Pons (tissue), 1 donor: ENCODE measurements at places on chromosomes 11 and 22.

DNA sequence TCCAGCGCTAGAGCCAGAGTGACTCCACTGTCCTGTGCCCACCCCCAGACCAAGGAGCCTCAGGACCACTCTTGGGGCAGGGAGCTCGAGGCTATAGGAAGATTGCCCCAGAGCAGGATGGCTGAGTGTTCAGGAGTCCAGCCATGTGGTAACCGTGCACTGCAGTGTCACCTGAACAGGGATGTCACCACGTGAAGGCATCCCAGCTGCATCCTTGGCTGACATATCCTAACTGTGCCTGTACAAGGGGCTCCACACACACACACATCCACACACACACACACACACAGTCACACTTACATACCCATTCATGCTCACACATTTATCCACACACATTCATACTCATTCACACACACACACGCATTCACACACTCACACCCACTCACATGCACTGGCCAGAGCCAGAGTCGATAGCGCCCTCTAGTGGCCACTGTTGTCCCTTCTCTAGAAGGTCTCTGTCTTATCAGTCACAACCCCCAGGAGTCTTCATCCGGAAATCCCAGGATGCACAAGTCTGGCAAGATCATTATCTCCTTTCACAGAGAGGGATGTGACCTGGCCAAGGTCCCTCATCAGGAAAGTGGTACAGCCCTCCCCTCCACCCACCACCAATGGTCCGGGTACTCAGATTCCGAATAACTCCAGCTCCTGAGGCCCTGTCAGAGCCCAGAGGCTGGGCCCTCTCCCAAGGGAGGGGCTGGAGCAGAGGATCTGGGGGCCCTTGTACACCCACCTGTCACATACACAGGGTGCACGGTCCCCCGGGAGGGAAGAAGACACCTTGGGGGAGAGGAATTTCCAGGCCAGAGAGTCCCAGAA lies 55.1 kb downstream of the IGLL5 start:
- peak; percentile 53 for DNase-seq

DNA sequence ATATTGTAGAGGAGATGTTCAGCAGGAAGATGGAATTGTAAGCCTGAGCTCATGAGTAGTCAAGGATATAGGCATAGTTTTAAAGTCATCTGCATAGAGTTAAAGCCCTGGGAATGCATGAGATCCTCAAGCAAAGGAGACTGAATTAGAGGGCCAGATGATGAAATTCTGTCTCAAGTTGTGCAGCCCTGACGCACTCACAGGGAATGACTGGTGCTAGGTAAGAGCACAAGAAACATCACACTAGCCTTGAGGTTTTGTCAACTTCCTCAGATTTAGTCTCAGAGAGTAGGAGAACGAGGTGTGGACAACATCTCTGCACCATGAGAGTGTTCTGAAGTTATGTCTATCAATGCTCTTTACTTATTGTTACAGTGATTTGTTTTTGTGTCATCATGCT lies 5.8 kb downstream of the RAB38 start:
- no peak for DNase-seq

DNA sequence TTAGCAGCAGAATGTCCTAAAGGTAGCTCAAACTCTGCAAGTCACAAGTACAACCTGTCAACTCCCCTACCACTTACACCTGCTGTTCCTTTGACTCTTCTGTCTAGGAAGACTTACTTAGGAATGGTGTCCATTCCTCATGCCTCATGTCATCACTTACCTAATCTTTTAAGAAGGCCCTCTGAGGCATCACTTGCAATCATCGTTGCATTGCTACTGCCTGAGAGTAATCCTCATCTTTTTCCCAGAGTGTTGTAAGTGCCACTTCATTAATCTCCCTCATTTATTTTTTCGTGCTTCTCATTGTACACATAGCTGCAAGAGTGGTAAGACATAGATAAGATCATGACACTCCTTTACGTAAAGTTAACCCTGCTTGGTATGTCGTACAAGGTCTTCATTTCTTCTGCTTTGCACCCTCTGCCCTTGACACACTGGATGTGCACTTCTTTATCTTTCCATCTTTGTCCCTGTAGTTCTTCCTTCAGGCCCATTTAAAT lies 54.6 kb downstream of the SFI1 start:
- no peak for DNase-seq

DNA sequence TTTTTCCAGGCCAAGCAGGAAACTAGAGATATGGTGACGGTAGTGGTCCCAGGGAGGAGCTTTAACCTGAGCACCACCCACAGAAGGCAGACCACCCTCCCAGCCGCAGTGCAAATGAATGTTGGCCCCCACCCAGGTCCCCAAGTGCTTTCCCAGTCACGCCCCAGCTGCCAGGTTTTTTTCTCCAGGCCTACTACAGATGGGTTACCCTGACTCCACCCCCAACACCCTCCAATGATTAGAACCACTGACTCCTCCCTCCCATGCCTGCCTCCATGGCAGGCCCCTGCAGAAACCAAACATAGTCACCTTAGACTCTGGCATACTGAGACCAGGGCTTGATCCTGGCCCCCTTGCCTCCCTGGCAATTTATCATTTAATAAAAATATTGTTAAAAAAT lies 58.7 kb upstream of the CHST1 start:
- DNase-seq: no peak

- no peak for DNase-seq
Measured at GRCh38 chr11:23780231-23780630, 716.6 kb upstream of the LUZP2 start.

DNA sequence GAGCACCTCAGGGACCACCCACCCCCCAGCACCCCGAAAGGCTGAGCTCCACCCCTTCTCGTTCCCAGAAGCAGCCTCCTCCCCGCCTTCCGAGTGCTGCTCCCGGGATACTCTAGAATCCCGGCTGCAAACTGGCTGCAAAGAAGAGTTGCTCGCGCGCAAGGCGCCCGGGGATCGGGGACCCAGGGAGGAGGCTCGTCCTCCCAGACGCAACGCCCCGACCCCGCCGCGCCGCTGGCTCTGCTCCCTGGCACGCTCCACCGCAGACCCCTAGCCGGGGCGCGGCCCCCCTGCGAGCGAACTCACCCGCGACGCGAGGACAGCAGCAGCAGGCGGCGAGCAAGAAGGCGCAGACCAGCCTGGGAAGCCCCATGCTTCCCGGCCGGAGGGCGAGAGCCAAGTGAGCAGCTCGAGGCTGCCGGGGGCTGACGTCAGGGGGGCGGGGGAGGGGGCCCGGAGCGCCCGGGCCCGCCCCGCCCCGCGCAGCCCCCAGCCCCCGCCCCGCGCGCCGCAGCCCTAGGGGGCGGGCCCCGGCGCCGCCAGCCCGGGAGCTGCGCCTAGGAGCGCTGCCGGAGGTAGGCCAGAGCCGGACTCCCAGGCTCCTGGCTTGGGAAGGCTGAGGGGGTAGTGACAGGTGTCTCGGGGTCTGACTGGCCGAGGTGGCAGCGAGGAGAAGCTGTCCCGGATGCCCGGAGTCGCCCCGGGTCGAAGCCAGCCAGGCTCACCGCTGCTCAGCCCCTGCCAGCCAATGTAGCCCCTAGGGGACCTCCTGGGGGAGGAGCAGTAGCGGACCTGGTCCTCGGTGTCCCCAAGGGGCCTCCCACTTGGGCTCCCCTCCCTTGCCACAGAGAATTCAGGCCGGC lies at the start of gene MCAM:
Gene MCAM, minus strand, starts transcription at position 402 of the 863 bp plus-strand sequence. Its CDS starts 29 bp downstream, at position 373.
- no peak for DNase-seq

GRCh38 chr22:46891382-46891951 lies 129.0 kb downstream of the TBC1D22A start:
- DNase-seq: no peak

GRCh38 chr11:3338569-3339339 lies 40.2 kb downstream of the ZNF195 start:
- DNase-seq: no peak

DNA sequence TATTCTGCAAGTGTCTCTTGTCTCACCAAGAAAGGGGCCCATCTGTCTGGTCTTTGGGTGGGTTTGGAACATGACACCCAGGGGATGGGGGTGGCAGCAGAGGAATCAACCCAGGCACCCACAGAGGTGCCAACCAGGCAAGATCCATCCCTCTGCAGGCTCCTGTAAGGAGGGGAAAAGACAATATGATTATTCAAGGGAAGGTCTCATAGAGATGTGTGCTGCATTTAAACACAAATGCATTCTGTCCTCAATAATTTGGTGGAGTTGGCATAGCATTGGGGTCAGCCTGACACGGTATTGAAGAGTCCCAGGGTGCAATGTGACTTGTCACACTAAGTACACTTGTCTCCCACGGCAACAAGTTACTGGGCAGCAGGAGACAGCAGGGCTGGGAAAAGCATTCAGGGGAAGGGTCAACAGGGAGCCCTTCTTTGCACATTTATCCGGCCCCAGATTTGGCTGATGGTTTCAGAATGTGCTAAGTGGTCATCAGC lies 33.1 kb upstream of the SPON1 start:
- peak; percentile 64 for DNase-seq

- no peak for DNase-seq
Measured at GRCh38 chr11:31199378-31199777, 170.2 kb downstream of the DCDC1 start.

- DNase-seq: no peak
Measured at GRCh38 chr11:123580557-123581275, 73.7 kb downstream of the SCN3B start.

DNA sequence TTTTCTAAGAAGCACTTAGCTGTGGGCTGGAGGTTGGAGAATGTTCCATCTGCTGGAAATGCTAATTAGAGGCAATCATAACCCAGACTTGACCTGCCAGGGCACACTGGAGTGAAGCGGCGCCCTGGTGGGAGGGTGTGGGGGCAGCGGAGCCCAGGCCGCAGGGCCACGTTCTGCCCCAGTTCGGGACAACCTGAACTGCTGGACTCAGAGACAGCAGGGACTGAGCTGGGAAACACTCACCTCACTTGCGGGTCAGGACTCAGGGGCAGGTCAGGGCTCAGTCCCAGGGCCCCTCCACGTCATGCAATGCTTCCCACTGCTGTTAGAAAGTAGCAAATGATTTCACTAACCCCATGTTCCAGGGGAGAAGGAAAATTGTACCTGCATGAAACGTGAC lies 316.4 kb downstream of the NTM start:
- DNase-seq: no peak

DNA sequence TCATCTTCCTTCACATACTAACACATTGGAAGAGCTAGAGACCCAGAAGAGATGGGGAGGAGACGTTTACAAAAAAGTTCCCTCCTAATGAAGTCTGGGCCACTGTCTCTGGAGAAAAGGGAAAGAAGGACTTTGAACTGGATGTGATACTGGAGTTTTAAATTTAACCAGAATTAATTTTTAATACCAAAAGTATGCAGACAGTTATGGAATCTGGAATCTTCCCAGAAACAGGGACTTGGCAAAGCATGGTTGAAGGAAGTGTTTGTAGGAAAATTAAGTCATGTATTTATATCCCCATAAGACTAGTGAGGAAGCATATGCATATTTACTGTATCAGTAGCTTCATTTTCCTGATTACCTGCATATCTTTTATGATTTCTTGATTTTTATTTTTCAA lies 215.5 kb downstream of the TTC28 start:
- no peak for DNase-seq

- DNase-seq: no peak
Measured at GRCh38 chr11:46676436-46677158, 23.8 kb downstream of the ARHGAP1 start.

- DNase-seq: no peak
Measured at GRCh38 chr11:118172356-118172755, 4.1 kb downstream of the SCN2B start.

- DNase-seq: no peak
Measured at GRCh38 chr11:121931748-121932352, 184.2 kb downstream of the BLID start.

DNA sequence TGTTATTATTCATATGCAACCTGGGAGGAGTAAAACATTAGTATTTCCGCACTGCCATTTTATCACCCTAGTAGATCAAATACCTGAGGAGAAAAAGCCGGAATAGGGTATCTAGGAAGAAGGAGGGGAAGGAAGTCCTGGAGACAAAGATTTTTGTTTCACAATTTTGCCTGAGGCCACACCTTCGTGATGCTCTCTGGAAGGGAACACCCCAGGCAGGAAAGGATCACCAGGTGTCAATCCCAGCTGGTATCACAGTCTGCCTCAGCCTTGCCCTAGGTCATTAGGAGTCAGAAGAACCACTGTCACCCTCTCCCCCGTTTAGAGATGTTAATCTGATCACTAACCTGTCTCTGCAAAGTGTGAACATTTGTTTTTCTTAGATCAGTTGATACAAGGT lies 35.4 kb upstream of the IGSF9B start:
- no peak for DNase-seq

DNA sequence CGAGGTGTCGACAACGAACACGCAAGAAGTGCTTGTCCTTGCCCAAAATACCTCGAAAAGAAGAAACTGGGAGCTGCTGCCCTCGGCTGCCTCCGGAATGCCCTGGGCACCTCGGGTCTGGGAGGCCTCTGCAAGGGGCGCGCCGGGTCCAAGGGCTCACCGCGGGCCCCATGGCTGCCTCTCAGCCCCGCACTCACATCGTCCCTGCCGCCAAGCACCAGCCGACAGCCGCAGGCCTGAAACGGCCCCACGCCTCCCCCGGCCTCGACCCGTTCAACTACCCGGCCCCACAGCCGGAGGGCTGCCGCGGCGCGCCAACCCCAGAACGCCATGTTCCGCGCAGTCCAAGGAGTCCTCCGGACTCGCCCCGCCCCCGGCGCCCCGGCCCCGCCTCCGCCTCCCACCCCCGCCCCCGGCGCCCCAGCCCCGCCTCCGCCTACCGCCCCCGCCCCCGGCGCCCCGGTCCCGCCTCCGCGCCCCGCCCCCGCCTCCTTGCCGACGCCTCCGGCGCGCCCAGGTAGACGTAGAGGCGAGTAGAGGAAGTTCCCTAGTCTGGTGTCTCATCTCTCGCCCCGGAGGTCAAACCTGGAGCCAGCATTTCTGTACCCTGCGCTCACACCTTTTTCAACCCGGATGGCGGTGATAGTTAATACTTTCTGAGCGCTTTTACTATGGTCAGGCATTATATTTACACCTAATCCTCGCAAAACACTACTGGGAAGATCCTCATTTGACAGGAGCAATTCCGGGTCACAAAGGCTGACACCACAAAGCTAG lies at the start of gene SIRT3:
Gene SIRT3, minus strand, starts transcription at position 346 of the 777 bp plus-strand sequence. Its CDS starts 14 bp downstream, at position 332.
- DNase-seq: peak; percentile 74

DNA sequence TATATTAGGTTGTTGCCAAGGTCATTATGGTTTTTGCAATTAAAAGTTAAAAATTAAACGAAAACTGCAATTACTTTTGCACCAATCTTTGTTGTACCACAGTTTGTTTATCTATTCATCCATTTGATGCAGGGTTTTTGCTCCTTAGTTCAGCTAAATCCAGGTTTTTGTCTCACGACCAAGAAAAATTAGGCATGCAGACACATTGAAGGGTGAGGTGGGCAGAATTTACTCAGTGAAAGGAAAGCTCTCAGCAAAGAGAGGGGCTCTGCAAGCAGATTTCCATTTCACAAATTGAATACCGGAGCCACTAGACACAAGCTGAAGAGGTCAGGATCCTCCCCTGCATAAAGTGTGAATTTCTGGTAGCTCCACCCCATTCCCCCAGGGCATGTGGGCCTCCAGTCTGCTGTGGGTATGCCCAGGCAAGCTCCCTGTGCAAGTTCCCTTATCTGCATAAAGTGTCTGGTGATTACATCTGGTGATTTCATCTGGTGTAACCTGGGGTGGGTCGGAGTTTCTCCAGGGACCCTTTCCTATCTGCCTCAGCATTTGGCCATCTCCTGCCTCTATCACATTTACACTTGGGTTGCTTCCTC lies 33.3 kb downstream of the APOL6 start:
- DNase-seq: no peak
